CD4-positive, alpha-beta memory T cell (primary cell): ENCODE measurements at places on chromosomes 2 and 18.

- no peak for DNase-seq
Observed at GRCh38 chr2:121356058-121356640, 71.1 kb upstream of the TFCP2L1 start.

- DNase-seq, result no peak
Observed at GRCh38 chr2:212626371-212626918, 87.8 kb upstream of the ERBB4 start.

- no peak for DNase-seq
Observed at GRCh38 chr2:61272421-61273070, 110.6 kb downstream of the C2orf74 start.

GRCh38 chr18:75249672-75250470 lies 39.3 kb downstream of the TSHZ1 start:
- no peak for DNase-seq

DNA sequence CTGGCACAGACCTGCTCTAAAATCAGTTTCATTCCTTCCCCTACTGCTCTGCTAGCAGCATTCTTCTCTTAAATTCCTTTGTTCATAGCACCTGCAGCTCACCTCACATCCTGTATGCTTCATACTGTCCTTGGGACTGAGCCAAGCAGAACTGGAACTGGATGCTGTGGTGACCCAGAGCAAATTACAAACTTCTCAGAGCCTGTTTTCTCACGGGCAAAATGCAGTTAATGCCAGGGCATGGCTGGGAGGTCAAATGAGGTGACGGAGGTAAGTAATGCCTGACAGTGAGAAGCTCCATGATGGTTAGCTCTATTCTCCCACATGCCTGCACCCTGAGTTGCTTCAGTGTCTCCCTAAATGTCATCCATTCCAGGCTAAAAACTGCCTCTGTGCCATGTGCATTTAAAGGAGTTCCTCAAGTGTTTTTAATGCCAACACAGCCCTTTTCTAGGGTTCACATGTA lies 29.7 kb downstream of the C2orf42 start:
- no peak for DNase-seq
